Ureter (tissue), 1 donor: ENCODE measurements at places on chromosomes 1 and 21. TPM values are rescaled to one million over a fixed set of nuclear protein-coding genes. Genes with fewer than 3 reads are reported as not detected.

ZFP69B gene
- total RNA-seq, result 2.5 TPM

GPR25 gene
- not detected for total RNA-seq

ADAMTS4 gene
- 42.6 TPM for total RNA-seq

LHX8 gene
- 0.21 TPM for total RNA-seq

IFI44L gene
- total RNA-seq, result 9.0 TPM

SELENBP1 gene
- total RNA-seq, result 57.1 TPM

CFHR4 gene
- not detected for total RNA-seq

NOTCH2 gene
- 100 TPM for total RNA-seq

GCSAML gene
- total RNA-seq, result 0.91 TPM

HOOK1 gene
- total RNA-seq, result 15.9 TPM

CHIT1 gene
- total RNA-seq, result 6.6 TPM

CCDC30 gene
- total RNA-seq, result 8.9 TPM

PODN gene
- 20.9 TPM for total RNA-seq

PYHIN1 gene
- total RNA-seq, result 2.1 TPM

IL20 gene
- not detected for total RNA-seq

SPATA45 gene
- total RNA-seq, result not detected

GABRD gene
- 1.2 TPM for total RNA-seq

DMRTA2 gene
- total RNA-seq, result not detected

GPA33 gene
- total RNA-seq, result 0.16 TPM

SLC44A5 gene
- 0.29 TPM for total RNA-seq

AMPD1 gene
- total RNA-seq, result 0.86 TPM

RPF1 gene
- total RNA-seq, result 32.2 TPM

RSRP1 gene
- total RNA-seq, result 99.5 TPM

BECN2 gene
- not detected for total RNA-seq
